Forelimb muscle (tissue), 1 donor: ENCODE measurements at places on chromosomes 13 and 19. TPM values are rescaled to one million over a fixed set of nuclear protein-coding genes. Genes with fewer than 3 reads are reported as not detected.

- DNase-seq, result no peak
These were observed 864.1 kb downstream of the DIAPH3 start for GRCh38 chr13:59299584-59299983.

DNA sequence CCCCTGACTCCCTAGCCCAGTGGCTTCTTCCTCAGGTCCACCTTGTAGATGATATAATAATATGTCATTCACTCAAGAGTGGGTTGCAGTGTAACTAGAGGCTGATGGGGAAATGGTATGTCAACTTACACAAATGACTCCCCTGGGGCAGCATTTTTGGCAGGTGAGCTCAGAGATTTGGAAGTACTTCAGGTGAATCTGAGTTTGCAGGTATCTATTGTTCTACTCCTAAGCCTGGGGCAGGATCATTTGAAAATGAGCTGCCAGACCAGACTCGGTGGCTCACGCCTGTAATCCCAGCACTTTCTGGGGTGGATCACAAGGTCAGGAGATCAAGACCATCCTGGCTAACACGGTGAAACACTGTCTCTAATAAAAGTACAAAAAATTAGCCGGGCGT is 11.6 kb upstream of the CNMD start:
- DNase-seq, result no peak

DNA sequence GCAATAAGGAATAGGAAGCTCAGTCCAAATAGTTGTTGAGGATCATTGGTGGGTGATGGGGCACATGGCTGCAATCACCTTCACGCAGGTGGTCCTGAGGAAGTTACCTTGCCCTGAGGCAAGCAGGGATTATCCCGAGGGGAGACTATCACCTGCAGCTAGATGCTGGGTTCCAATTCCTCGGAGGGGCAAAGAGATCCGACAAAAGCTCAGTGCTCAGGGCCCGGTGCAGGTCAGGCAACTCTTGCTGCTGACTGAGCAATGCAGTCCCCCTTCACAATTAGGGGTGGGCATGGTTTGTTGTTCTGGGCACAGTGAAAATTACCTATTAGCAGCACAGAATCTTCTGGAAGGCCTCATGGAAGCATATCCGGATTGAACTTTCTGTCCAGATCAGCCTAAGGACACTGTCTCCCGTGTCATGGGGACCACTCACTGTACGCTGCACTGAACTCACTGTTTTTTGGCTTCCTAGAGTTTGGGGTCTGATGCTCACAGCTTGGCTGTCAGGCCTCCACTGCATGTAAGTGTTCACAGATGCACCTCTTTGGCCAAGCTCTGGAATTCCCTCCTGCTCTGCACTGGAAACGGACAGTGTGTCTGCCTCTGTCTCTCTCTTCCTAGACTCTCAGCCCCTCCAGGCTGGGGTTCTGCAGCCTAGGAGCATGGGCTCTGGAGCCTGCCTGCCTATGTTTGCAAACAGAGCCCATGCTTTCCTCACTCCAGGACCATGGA is 372.7 kb downstream of the ZNF536 start:
- DNase-seq, result no peak

GRCh38 chr19:4986471-4986891 is 17.6 kb downstream of the KDM4B start:
- no peak for DNase-seq

DNA sequence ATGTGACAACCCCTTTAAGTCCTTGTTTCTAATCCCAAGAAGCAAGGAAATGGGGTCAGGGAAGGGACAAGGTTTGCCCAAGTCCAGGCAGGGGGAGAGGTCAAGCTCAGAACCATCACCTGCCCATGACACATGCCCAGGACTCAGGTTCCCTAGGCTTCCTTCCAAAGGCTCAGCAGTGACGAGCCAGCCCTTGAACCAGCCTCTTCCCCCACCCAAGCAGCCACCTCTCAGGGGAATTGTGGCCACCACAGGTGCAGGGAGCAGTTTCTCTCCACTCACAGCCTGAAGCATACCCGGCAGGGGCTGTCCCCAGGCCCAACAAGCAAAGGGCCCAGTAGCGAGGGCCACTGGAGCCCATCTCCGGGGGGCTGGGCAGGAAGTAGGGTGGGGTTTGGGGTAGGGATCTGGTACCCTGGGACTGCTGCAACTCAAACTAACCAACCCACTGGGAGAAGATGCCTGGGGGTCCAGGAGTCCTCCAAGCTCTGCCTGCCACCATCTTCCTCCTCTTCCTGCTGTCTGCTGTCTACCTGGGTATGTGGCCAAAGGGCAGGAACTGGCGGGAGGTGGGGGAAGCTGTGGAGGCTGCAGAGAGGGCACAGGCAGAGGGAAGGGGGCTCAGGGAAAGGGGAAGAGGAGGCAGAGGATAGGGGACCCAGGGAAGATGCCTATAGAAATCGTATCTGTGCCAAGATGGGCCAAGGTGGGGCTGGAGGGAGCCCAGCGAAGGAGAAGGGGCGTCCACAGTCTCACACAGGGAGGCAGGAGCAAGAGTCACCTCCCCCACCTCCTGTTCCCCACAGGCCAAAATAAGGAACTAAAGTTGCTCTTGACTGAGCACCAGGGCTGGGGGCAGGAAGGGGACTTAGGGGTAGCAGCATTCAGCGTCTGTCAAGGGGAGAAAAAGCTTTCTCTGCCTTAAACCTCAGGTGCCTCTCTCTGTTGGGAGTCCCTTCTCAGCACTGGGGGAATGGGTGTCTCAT is at the start of gene CD79A:
CD79A (plus strand) TSS at position 433 of the 986 bp plus-strand sequence; CDS start at position 459, 26 bp downstream.
- no peak for DNase-seq

Gene ZNF433
- polyA plus RNA-seq, result 4.3 TPM

DNA sequence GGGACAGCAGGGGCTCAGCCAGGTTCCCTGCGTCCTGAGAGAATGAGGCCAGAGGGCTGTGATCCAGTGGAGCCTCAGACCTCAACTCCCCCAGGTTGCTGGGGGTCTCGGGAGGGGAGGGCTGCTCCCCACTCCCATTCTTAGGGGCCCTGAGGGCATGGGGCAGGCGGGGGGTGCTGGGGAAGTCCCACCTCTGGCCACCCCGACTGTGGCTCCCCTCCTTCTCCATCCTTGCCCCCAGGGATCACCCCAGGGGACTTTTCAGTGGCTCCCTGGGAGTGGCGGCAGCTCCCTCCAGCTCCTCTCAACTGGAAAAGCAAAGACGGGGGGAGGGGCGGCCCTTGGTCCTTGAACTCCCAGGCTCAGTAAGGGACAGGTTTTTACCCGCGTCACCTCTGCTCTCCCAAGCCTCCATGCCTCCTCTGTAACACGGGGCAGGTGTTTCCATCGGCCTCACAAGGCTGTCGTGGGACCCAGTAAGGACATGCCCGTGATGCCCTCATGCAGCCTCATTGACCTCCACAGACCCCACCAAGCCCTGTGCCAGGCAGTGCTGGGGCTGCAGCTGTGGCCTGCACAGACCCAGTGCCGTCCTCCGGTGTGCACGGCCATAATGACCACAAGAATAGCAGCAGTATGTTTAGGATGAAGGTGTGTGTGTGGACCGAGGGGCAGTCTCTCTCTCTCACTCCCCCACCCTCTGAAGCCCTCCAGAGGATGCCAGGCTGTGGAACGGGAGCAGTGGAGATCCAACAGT is 11.6 kb upstream of the TOMM40 start:
- DNase-seq, result no peak

DNA sequence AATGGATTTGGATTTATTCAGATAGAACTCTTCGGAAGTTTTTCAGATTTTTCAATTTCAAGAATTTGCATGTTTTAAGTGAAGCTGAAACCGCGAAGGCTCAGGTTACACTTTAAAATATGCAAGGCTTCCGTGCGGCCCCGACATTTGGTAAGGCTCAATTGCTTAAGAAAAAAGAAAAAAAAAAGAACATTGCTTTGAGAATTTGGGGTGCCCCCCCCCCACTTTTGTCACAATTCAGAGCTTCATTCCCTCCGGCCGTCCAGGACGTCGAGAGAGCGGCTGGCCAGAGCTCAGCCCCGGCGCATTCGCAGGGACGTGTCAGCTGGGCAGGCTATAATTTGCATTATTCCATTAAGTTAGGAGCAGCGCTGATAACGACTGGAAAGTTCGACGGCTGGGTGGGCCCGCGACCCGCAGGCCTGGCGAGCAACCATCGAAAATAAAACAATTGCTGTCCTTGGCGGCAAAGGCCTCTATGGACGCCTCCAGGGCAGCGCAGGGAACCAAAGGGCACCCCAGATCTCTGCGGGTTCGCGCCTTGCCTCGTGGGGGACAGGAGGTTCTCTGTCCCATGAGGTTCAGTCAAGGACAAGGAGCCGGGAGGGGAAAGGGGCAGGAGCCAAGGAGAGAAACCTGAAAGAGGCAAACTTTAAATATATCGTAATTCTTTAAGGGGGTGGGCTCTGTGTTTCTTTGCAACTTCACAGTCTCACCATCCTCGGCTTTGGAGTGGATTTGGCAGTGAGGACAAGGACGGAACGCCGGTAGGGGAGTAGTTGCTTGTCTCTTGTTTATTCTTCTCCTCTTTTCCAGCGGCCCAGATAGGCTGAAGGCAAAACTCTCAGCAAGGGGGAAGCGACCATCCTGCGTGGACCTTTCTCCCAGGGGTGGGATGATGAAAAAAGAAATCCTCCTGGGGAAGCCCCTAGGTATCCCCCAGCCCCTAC is 7.0 kb downstream of the SOX21 start:
- no peak for DNase-seq

Gene TGFB1
- polyA plus RNA-seq, result 19.6 TPM

Gene CEACAM1
- polyA plus RNA-seq, result 2.6 TPM

- no peak for DNase-seq
These were observed 25.0 kb upstream of the VWA8 start for GRCh38 chr13:41985788-41986508.

- no peak for DNase-seq
These were observed 91.1 kb upstream of the SOX1 start for GRCh38 chr13:111975539-111976473.

Gene SLITRK5
- polyA plus RNA-seq, result 3.4 TPM

Gene FCER2
- 0.78 TPM for polyA plus RNA-seq

Gene SLC5A5
- polyA plus RNA-seq, result not detected

Gene FBXO17
- polyA plus RNA-seq, result 30.9 TPM

DNA sequence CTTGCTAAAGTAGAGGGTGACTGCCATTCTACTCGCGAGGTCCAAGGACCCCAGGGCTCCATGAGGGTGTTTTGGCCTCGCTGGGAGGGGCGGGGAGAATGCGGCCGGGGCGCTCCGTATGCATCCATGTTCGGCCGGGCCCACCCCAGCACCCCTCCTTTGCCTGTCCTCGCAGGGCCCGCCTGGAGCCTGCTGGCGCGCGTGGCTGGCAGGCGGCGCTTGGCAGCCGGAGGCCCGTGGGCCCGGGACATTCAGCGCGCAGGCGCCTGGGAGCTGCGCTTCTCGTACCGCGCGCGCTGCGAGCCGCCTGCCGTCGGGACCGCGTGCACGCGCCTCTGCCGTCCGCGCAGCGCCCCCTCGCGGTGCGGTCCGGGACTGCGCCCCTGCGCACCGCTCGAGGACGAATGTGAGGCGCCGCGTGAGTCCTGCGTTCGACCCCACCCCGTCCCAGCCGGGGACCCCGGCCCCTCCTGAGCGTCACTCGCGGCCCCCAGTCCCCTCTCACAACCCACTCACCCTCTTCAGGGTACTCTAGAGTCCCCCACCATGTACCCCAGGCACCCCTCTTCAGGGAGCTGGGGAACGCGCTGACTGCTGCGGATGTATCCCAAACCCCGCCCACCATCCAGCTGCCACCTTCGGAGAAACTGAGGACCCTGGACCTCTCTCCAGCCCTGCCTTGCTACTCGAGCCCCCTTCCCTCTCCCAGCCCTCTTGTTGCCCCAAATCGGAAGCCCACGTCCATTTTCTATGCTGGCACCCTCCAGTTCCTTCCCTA is 4.1 kb downstream of the DLL3 start:
- DNase-seq, result no peak

- DNase-seq, result no peak
These were observed 42.8 kb downstream of the SLC6A16 start for GRCh38 chr19:49282184-49282583.

DNA sequence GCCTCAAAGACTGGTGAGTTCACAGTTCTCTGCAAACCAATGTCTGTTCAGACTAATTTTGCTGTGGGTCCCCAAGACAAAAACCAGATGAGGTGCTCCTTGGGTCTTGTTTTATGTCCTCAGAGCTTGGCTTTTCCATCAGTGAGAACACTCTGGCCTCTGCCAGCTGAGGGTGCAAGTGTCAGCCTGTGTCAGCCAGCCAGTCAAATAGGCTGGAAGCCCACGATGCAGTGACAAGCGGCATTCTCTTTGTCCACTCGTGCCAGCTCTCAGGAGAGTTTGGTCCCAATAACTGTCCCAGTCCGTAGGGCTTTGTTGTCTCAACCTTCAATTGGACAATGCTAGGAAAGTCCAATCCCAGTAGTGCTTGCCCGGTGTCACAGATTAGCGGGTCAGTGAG is 9.4 kb upstream of the AKT2 start:
- no peak for DNase-seq

Gene MAP3K10
- 10.1 TPM for polyA plus RNA-seq

- DNase-seq, result peak; percentile 24
These were observed 619.6 kb downstream of the KCTD12 start for GRCh38 chr13:76266561-76266960.

- no peak for DNase-seq
These were observed 124.9 kb downstream of the CYSLTR2 start for GRCh38 chr13:48778610-48779009.

Gene KIR2DL3
- polyA plus RNA-seq, result not detected

GRCh38 chr19:16516923-16517610 is 20.9 kb downstream of the C19orf44 start:
- no peak for DNase-seq

DNA sequence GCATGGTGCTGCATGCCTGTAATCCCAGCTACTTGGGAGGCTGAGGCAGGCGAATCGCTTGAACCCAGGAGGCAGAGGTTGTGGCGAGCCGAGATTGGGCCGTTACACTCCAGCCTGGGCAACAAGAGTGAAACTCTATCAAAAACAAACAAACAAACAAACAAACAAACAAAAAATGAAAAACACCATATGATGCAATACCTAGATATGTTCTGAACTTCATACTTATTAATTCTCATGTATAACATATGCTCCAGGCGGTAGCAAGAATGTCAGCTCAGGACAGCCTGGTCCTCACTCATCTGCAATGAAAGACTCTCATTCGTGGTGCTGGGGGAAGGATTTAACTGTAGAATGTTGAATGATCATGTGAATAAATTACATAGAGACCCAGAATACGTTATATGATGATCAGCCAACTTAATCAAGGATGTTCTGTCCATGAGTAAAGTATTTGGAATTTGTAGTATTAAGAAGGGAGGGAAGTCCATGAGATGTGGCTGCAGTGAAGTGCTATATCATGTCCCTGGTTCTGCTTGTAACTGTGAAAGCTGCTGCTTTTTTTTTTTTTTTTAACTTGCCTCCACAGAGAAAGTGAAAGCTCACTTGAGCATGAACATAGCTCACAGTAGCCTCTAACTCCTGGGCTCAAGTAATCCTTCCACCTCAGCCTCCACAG is 206.8 kb downstream of the UQCRFS1 start:
- no peak for DNase-seq
